Activated T-cell treated with anti-CD3 and anti-CD28 coated beads, Interleukin-2, amount 50 U/mL, for 72 hours (primary cell): ENCODE measurements at places on chromosomes 3 and 15.

GRCh38 chr15:80310776-80311175 is 58.8 kb upstream of the CTXND1 start:
- no peak for DNase-seq

DNA sequence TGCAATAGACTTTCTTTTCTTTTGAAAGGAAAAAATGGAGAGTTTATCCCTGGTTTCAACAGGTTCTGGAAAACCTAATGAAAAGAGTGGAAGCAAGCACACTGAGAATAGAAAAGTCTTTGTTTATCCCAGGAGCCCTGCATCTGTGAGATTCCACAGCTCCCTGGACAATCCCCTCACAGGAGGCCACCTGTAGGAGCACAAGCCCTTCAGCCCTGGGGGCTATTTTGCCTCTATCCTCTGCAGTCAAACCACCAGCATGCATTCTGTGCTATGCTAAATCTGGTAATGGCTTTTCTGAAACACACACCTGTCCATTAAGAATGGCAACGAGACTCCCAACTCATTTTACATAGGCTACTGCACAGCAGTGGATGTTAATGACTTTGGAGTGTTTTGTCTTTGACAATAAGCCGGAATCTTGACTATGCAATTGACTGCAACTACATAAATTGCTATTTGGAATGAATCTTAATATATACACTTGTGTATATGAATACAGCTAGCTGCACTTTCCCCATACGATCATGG is 369.4 kb downstream of the NR2F2 start:
- DNase-seq, result no peak

DNA sequence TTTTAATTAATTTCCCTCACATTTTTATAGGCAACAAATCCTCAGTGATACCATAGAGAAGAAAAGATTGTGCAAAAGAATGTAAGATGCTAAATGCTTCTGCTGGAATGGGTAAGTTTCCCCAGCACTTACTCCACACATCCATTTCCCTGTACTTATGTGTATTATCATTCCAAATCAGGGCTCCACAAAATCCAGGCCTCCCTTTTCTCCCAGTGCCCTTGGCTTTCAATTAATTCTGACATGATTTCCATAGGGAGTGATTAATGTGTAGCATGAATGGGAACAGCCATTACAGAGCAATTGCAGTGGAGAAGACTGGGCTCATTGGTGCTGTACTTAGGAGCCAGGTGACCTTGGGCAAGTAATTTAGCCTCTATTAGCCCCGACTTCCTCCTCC is 41.3 kb upstream of the UBE2E1 start:
- no peak for DNase-seq

DNA sequence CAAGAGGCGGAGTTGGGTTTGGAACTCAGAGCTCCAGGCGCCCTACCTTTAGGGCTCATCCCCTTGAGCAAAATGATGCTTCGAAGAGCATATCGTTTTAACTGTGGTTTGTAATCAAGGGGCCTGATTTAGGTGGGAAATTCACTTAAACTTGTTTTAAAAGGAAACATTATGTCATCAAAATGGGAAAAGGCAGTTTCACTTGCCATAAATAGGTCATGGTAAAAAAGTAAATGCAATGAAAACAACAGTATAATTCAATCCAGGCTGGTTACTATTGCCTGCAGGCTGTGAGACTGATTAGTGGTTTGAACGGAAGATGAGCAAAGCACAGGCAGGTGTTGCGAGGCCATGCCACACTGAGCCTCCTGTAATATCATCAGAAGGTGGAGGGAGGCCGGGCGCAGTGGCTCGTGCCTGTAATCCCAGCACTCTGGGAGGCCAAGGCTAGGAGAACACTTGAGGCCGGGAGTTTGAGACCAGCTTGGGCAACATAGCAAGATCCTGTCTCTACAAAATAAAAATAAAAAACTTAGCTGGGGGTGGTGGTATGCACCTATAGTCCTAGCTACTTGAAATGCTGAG is 2.1 kb downstream of the HDAC11 start:
- no peak for DNase-seq

DNA sequence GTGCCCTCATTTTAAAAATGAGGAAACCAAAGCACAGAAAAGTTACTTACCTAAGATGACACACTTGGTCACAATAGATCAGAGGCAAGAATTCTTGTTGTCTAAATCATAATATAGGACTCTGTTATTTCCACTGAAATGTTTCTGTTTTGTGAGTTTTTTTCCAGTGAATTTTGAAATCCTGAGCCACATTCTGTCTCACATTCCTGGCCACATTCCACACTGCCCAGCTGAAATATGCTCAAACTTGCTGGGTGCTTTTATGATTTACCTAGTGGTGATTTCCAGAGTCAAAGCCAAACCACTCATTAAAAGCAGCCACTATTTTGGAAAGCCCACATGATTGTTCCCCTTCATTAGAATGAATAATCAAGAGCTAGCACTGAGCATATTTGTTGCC is 82.3 kb upstream of the NPHP3 start:
- DNase-seq, result no peak

- no peak for DNase-seq
Observed at GRCh38 chr15:79036323-79036722, 54.3 kb downstream of the RASGRF1 start.

- no peak for DNase-seq
Observed at GRCh38 chr3:165196577-165197480, 645 bp upstream of the SLITRK3 start.

DNA sequence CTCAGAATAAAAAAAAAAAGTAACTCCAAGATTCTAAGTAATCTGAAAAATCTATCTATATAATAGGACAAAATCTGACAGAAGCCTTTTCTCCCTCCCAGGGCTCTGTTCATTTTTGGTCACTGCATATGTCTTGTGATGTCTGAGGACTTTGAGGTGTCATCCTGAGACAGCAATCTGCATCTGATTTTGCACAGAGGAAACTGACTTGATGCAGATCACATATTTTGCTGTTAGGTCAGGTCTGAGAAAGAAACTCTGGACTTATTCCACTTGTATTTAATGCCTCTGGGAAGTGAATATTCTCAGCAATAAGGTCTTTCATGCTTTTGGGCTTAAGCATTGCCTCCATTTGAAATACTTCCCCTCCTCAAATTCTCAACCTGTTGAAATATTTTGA is 295.2 kb upstream of the THBS1 start:
- no peak for DNase-seq

DNA sequence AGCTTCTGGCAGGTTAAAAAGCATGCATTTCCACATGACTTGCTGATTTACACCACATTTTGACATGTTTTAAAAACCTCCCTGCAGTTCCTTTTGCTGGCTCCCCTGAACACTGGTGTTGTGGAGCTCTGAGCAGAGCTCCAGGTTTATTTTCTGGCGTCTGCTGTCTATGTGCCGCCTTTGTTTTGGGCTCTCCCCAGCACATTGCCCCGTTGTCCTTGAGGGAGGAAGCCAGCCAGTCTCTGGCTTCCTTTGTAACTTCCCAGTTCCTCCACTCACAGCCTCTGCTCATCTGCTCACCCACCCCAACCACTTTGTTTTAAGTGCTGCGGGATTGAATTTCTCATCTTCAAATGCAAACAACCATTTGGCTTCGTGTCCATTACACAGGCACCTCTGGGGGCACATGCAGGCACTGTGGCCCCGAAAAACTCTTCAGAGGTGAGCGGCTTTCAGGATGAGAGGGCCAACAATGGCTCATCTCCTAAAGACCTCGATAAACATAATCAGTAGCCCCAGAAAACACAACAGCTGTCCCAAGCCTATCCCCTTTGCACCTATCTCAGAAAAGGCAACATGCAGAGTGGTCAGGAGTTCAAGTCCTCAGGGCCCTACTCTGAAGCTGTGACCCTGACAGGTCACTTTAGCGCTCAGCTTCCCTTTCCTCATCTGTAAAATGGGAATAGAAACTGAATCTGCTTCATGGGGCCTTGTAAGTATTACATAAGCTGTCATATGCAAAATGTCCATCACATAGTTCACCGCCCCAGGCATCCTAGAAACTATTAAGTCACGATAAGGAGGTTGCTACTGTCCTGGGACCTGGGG is 1.3 kb upstream of the MEF2A start:
- DNase-seq, result no peak

- DNase-seq, result no peak
Observed at GRCh38 chr3:99087277-99087676, 185.8 kb upstream of the DCBLD2 start.
